ENCODE measurements at places on chromosomes 3 and 15. TPM values are rescaled to one million over a fixed set of nuclear protein-coding genes. Genes with fewer than 3 reads are reported as not detected.
A peak's percentile ranks its signal among the peaks of the same experiment; 100 is the strongest.

- no peak for DNase-seq
Measured at GRCh38 chr3:16410659-16411058, 102.8 kb downstream of the RFTN1 start.

GRCh38 chr3:151504606-151505005, 43.7 kb upstream of the IGSF10 start:
- DNase-seq: no peak

DNA sequence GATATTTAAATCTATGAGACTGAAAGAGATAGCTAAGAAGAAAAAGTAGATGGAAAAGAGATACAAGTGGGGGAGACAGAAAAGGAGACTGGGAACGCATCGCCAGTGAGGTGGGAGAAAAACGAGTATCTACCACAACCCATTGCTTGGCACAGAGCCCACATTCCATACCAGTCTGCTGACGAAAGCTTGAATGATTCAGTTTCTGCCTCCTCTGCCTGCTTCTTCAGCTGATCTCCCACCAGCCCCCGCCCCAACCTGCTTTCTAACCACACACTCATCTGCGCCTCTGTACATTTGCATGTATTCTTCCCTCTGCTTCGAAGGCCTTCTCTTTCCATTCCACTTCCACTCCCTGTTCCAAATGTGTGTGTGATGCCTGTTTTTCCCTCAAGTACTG, 188.1 kb downstream of the USP13 start:
- peak; percentile 85 for DNase-seq

DNA sequence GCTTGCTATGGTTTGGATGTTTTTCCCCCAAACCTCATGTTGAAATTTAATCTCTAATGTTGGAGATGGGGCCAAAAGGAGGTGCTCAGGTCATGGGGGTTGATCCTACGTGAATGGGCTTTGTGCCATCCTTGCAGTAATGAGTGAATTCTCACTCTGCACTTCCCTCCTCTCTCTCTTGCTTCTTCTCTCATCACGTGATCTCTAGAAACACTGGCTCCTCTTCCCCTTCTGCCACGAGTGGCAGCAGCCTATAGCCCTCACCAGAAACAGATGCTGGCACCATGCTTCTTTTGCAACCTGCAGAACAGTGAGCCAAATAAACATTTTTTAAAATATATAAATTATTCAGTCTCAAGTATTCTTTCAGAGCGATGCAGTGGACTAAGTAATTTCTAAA, 13.3 kb upstream of the PLSCR1 start:
- DNase-seq: no peak

DNA sequence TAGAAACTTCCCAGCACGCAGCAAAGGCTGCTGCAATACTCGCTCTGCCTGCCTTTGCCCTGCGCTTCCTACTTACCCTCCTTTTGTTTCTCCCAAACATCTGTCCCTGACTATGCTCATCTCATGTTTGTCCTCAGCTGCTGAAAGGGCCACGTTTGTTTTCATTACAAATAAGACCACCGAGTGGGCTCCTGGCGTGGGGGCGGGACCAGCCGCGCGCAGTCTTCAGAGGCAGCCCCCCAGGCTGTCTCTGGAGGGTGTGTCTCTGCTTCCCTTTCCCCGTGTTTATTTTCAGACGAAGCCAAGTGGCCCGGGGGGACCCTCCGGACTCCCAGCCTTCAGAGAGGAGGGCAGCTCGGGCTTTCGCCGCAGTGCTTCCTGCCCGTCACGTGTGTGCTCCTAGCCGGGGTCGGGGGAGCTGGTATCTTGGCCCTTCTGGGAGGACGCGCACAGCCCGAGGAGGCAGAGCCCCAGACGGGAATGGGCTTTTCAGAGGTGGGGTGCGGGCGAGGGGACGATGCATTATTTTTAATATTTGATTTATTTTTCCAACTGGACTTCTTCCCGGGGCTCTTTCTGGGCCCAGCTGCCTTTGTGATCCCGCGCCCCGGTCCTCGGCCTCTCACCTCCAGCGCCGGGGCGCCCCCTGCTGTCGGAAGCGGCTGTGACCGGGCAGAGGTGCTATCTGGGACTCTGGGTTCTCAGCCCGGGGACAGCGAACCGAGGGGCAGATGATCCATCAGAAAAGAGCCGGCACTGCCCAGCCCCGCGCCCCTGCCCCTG, 70.0 kb upstream of the CGNL1 start:
- peak; percentile 47 for DNase-seq

DNA sequence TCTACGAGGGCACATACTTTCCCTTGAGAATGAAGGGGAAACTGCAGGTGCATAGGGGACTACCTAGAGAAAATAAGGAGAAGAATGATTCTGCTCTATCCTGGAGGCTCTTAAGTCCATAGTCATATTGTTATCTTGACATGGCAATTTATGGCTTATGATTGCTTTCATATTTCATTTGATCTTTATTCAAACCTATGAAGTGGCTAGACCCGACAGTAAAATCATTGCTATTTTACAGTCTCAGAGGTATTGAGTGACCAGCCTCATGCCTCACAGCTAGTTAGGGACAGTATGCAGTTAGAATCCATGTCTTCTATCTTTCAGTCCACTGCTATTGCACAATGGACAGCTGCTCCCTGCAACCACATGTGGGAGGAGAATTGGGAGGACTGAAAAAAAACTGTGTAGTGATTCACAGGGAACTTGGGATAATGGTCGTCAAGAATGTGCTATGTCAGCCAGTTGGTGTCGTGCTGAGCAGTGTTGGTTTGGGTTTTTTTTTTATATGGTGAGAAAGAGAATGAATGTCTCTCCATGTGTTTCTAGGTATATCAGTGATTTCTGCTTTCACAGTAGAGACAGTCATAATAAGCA, 63.2 kb upstream of the SPPL2A start:
- DNase-seq: peak; percentile 86

Gene TERC
- total RNA-seq: 145 TPM

Gene LMOD3
- not detected for total RNA-seq

Gene CD200R1L
- total RNA-seq: not detected

Gene NANOGP8
- total RNA-seq: not detected

Gene TRH
- total RNA-seq: not detected
